ENCODE measurements at places on chromosomes 16 and 17.

DNA sequence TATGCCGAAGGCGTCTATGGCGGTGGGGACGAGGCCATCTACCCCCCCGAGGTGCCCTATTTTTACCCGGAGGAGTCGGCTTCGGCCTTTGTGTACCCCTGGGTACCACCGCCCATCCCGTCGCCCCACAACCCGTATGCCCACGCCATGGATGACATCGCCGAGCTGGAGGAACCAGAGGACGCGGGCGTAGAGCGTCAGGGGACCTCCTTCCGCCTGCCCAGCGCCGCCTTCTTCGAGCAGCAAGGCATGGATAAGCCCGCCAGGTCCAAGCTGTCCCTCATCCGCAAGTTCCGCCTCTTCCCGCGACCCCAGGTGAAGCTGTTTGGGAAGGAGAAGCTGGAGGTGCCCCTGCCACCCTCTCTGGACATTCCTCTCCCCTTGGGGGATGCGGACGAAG, 11.4 kb downstream of the MYO15A start:
- DNase-seq: no peak

DNA sequence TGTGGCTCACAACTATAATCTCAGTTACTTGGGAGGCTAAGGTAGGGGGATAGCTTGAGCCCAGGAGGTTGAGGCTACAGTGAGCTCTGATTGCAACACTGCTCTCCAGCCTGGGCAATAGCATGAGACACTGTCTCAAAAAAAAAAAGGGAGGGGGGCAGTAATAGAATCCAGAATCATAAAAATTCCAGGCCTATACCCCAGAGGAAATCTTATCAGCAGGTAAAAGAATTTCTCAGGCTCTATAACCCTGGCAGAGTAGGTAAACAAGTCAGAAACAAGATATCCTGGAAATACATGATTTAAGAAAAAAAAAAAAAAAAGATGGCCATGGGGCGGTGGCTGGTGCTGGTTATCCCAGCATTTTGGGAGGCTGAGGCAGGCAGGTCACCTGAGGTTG, 12.9 kb downstream of the SPAG9 start:
- DNase-seq: no peak

- DNase-seq: no peak
These were observed 10.5 kb downstream of the PER1 start for GRCh38 chr17:8141741-8142140.

DNA sequence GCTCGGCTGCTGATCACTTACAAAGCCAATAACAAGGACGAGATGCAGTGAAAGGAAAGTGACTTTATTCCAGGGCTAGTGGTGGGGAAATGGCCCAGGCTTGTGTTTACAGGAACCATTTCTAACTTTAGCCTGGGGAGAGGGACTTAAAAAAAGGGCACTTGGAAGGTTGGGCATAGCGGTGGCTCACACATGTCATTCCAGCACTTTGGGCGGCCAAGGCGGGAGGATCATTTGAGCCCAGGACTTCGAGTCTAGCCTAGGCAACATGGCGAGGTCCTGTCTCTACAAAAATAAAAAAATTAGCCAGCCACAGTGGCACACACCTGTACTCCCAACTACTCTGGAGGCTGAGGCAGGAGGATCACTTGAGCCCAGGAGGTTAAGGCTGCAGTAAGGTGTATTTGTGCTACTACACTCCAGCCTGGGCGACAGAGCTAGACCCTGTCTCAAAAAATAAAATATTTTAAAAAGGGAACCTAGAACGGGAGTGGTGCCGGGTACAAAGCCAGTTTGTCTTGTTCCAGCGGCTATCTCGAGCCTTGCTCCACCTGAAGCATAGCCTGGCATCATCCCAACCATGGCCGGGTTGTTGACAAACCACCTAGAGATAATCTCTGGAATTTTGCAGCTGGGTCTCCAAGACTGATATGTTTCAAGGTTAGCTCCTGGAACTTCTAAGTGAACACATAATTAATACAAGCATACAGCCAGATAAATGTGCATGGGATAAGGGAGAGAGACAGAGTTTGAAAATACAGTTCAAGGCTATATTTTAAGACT, 5.7 kb upstream of the TVP23A start:
- DNase-seq: no peak

GRCh38 chr17:63476854-63477479, at the start of gene ACE:
TSS of gene ACE (plus strand) at chr17:63477061. CDS start at chr17:63477095, 34 bp downstream.
- DNase-seq: no peak

GRCh38 chr17:46135126-46135812, 58.0 kb downstream of the KANSL1 start:
- no peak for DNase-seq

GRCh38 chr16:64238571-64238970, 883.3 kb downstream of the CDH11 start:
- DNase-seq: no peak

GRCh38 chr16:5215901-5216300, 118.3 kb upstream of the EEF2KMT start:
- no peak for DNase-seq

- no peak for DNase-seq
These were observed 71.7 kb downstream of the KCNJ2 start for GRCh38 chr17:70241071-70241470.

DNA sequence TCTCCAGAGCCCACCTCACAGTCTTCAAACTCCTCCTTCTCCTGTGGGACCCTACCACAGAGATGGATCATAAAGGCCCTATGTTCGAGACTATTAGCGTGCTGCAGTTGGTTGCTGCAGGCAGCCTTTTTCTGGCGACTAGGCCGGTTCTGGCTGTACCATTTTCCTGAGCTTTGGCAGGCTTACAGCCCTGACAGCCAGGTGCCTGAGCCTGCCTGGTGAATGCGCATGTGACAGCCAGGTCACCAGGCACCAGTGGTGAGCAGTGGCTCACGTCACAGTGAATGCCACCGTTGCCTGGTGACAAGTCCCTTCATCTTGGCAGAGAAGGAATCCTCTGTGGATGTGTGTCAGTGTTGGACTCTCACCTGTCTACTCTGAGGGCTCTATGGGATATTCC, 978.8 kb downstream of the KCNJ18 start:
- no peak for DNase-seq
